Activated T-cell treated with anti-CD3 and anti-CD28 coated beads for 24 hours (primary cell): ENCODE measurements at places on chromosomes 11 and 22.
A peak's percentile ranks its signal among the peaks of the same experiment; 100 is the strongest.

DNA sequence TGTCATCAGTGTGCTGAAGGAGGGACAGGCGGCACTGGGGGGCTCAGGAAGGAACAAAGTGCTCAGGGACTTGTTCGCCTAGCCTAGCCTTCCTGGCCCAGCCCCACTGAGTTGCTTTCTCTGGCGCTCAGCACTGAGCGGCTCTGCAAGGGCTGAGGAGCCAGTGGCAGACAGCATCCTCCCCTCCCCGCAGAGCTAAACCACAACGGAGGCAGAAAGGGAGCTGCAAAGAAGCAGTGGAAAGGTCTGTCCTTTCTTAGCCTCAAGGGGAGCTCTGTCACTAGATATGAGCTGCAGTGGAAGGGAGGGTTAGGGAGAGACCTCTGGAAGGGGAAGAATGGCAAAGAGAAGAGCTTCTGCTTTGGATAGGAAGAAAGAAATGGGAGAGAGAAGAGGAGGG lies 89.7 kb upstream of the PHOX2A start:
- peak; percentile 7 for DNase-seq

DNA sequence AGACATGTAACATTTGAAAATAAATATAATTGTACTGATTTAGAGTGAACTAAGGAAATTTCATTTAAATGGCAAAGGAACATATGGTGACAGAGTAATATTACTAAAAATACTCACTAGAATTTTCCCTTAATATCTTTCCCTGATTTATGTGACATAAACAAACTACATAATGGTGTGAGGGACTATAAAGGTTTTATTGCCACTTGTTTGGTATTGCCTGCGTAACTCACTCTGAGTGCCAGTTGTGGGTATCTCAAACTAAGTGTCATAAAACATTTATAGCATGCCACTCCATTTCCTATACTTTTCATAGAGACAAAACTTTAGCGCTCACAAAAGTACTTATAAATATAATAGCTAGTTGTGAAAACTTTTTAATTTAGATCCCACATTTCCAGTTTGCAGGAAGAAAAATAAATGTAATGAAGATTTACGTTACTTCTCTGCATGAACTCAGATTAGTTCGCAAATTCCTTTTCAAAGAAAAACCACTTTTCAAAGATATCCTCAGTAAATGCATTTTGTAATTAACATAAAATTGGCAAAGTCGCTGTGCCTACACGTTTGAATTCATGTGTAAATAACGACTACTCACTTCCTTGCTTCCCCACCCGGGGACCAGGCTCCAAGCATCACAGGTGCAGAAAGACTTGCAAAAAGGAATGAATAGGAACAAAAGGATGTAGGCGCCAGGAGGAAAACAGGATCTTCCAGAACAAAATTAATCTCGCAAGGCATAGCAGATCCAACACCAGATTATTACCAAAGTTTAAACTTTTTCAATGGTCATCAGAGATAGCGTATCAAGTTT lies 1.6 kb upstream of the QSER1 start:
- no peak for DNase-seq

GRCh38 chr11:1410366-1411291 lies 20.9 kb downstream of the BRSK2 start:
- no peak for DNase-seq

- DNase-seq = no peak
Measured at GRCh38 chr11:93432247-93432646, 101.7 kb downstream of the DEUP1 start.

DNA sequence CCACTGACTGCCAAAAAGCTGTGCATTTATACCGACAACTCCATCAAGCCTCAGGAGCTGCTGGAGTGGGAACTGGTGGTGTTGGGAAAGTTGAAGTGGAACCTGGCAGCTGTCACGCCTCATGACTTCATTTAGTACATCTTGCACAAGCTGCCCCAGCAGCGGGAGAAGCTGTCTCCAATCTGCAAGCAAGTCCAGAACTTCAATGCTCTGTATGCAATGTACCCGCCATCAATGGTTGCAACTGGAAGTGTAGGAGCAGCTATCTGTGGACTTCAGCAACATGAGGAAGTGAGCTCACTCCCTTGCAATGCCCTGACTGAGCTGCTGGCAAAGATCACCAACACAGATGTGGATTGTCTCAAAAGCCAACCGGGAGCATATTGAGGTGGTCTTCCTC lies at the start of gene SLC22A25:
TSS of gene SLC22A25 (minus strand) at position 67 of the 400 bp plus-strand sequence. CDS start 13,947 bp downstream, outside the sequence.
- DNase-seq = no peak

GRCh38 chr11:69542314-69543168 lies 61.1 kb downstream of the LINC01488 start:
- no peak for DNase-seq

GRCh38 chr11:105324156-105324555 lies 184.6 kb upstream of the CARD18 start:
- no peak for DNase-seq

DNA sequence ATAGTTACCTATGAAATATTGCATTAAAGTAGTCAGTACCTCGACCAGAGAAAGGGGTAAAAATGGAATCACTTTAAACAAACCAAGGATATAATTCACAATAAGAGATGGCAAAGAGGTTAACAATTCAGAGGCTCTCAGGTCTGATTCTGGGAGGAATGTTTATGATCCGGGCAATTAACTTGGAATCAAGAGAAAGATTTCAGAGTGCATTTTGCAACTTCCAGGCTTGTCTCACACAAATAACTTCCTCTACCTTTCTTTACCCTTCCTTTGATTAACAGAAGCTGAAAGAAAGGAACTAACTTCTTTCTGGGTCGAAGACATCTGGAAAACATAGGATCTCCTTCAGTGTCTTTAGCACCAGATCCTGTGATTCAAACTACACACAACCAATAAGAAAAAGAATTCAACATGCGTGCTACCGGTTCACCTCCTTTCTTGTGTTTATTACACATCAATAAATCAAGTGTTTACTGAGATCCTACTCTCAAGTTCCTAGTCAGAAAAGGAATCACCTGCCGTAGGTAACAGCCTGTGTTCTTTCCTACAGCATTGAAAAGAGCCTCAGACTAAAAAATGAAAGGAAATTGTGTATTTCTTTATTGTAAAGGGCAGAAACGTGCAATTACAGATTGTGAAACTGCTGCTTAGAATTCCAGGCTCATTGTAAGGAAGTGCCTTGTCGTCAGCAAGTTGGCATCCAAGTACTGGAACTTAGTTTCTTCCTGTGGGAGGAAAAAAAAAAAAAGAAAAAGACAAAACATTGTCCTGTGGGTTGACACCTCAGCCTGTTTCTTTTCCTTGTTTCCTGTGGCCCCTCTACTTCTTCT lies 29.5 kb downstream of the CARD18 start:
- DNase-seq = no peak
